ENCODE measurements at places on chromosomes 6 and 20.

DNA sequence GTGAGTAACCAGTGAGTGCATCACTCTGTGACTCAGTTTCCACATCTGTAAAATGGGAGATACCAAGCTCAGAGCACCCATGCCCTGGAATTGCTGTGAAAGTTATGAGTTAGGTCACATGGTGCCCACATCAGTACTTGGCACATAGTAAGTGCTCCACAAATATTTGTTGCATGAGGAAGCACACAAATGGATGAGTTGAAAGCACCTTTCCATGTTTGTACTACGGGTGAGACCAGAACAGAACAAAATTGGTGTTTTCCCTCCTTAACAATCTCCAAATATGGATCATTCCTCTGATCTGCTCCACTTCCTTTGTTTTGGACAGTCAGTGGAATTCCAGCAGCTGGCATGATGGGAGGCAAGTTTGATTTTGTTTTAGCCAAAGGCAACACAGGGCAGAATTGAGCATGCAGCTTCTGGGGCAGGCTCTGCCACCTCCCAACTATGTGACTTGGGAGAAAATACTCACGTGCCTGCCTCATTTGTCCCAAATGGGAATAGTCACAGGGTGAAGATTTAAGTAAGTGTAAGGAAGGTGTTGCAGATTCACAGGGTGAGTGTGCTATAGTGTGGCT is 503.7 kb upstream of the SULF2 start:
- no peak overlapping the region for H3K27ac ChIP-seq
- H3K4me1 ChIP-seq = peaks cover 2% of the 10 kb centered on the region
- no peak overlapping the region for H3K4me3 ChIP-seq
- no peaks in the 10 kb centered on the region for H3K36me3 ChIP-seq

DNA sequence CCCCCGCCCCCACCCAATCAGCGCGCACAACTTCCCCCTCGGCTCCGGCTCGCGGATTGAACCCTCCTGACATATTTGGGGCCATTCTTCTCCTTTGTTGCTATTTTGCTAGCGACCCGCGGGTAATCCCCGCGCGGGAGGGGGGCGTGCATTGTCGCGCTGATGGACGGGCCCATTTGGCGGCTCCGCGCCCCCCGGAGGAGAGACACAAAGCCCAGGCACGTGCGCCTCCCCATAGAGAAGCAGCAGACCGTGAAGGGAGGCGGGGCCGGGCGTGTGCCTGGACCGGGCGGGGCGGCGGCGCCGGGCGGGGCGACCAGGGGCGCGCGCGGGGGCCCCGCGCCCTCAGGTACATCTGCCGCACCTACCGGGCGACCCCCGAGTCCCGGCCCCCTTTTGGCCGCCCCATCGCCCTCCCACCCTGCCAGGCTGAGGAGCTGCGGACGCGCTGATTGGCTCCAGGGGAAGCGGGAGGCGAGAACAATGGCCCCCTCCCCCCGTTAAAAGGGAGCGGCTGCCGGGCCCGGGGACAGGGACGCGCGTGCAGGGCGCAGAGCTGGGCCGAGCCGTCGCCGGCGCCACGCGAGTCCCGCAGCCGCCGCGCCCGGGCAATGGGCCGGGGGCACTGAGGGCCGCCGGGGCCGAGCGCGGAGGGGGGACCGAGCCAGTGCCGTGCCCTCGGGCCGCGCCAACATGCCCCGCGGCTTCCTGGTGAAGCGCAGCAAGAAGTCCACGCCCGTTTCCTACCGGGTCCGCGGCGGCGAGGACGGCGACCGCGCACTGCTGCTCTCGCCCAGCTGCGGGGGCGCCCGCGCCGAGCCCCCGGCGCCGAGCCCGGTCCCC is at the start of gene INSM1:
INSM1 (plus strand) TSS at position 530 of the 843 bp plus-strand sequence; CDS start at position 694, 164 bp downstream.
- peaks cover 21% of the 10 kb centered on the region for H3K4me1 ChIP-seq
- peak; percentile 16 for DNase-seq
- no peaks in the 10 kb centered on the region for H3K36me3 ChIP-seq
- H3K4me3 ChIP-seq = peak within 1 kb of the TSS; percentile 87
- H3K27me3 ChIP-seq = peaks cover 32% of the 10 kb centered on the region
- H3K27ac ChIP-seq = no peak within 1 kb of the TSS

GRCh38 chr6:170147832-170148708 is 142.8 kb downstream of the DLL1 start:
- peaks cover 10% of the 10 kb centered on the region for H3K27me3 ChIP-seq
- peak overlapping the region; percentile 59 for H3K4me3 ChIP-seq
- DNase-seq = no peak
- H3K36me3 ChIP-seq = peaks cover 6% of the 10 kb centered on the region
- peaks cover 15% of the 10 kb centered on the region for H3K4me1 ChIP-seq
- no peak overlapping the region for H3K27ac ChIP-seq

- H3K27ac ChIP-seq = no peak overlapping the region
- H3K4me3 ChIP-seq = no peak overlapping the region
- no peaks in the 10 kb centered on the region for H3K4me1 ChIP-seq
- no peaks in the 10 kb centered on the region for H3K27me3 ChIP-seq
- no peaks in the 10 kb centered on the region for H3K36me3 ChIP-seq
These were observed 453.6 kb downstream of the COL12A1 start for GRCh38 chr6:74752303-74752702.

DNA sequence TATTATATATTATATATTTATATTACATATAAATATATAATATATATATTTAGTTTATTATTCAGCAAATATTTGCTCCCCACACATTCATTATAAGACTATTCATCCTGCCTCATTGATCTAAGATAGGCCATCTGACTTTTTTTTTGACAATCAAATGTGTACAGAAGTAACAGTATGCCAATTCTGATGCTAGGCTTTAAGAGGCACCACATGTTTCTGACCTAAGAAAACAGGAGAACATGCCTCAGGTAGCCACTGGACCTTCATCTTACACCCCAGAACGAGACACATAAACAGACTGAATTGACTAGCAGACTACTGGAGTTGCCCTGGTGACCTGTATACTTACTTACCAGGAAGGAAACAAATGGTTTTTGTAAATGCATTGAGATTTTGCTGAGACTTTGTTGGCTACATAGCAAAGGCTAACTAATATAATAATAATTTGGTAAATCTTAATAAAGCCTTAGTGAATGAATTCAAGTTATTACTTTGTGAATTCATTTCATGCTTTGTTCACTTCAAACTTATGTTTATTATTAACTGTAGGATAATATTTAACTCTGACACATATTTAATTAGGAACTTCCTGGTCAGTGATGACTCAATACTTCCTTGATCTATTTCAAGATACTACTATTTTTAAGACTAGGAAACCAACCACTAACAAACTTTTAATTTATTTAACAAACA is 13.4 kb upstream of the MYO6 start:
- H3K4me1 ChIP-seq = peaks cover 3% of the 10 kb centered on the region
- no peak overlapping the region for H3K4me3 ChIP-seq
- H3K27me3 ChIP-seq = no peaks in the 10 kb centered on the region
- DNase-seq = no peak

GRCh38 chr6:160132776-160133338 is 11.2 kb downstream of the SLC22A1 start:
- no peaks in the 10 kb centered on the region for H3K36me3 ChIP-seq
- H3K4me3 ChIP-seq = no peak overlapping the region
- no peak for DNase-seq
- no peaks in the 10 kb centered on the region for H3K4me1 ChIP-seq
- H3K27ac ChIP-seq = no peak overlapping the region
- H3K27me3 ChIP-seq = no peaks in the 10 kb centered on the region

DNA sequence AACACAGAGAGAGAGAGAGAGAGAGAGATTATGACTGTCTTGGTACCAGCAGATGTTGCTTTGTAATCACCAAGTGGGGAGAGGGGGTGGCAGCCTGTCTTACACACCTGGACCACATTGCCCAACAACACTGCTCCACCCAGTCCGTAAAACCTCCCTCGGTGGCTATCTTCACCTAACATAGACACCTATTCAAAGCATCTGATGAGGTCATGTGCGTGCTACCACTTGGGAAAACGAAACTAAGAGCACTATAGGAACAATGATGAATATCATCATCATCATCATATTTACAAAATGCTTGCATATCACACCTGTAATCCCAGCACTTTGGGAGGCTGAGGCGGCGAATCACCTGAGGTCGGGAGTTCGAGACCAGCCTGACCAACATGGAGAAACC is 24.1 kb upstream of the SALL4 start:
- H3K4me3 ChIP-seq = no peak overlapping the region
- no peak overlapping the region for H3K27ac ChIP-seq
- peaks cover 3% of the 10 kb centered on the region for H3K27me3 ChIP-seq
- H3K4me1 ChIP-seq = no peaks in the 10 kb centered on the region

DNA sequence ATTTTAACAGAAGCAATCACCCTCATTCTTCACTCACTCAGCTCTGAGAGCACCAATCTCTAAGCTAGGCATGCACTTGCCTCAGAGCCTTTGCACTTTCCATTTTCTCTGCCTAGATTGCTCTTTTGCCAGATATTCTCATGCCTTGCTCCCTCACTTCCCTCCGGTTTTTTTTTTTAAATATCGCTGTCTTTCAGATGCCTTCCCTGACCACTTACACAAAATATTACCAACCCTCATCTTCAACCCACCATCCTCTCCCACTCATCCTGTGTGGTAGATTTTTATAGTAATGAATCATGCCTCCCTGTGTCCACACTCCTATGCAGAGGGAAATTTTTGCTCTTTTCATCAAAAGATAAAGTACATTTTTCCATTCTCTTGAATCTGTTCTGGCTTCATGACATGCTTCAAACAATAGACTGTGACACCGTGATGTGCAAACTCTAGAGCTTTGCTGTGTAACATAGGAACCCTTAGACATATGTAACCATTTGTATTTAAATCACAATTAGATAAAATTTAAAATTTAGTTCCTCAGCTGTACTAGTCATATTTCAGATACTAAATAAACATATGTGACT is 437.1 kb downstream of the UTRN start:
- H3K4me3 ChIP-seq = no peak overlapping the region
- peaks cover 23% of the 10 kb centered on the region for H3K4me1 ChIP-seq
- no peaks in the 10 kb centered on the region for H3K27me3 ChIP-seq
- H3K36me3 ChIP-seq = peaks cover 24% of the 10 kb centered on the region
- no peak overlapping the region for H3K27ac ChIP-seq

GRCh38 chr6:41367061-41367460 is 31.7 kb downstream of the NCR2 start:
- H3K4me3 ChIP-seq = no peak overlapping the region
- H3K27ac ChIP-seq = no peak overlapping the region
- peaks cover 19% of the 10 kb centered on the region for H3K27me3 ChIP-seq
- H3K36me3 ChIP-seq = no peaks in the 10 kb centered on the region

GRCh38 chr6:89963391-89963790 is 69.1 kb downstream of the GJA10 start:
- DNase-seq = no peak
- H3K36me3 ChIP-seq = peaks cover 23% of the 10 kb centered on the region
- no peak overlapping the region for H3K4me3 ChIP-seq
- peak overlapping the region; percentile 87 for H3K27ac ChIP-seq
- no peaks in the 10 kb centered on the region for H3K27me3 ChIP-seq
- peaks cover 29% of the 10 kb centered on the region for H3K4me1 ChIP-seq

DNA sequence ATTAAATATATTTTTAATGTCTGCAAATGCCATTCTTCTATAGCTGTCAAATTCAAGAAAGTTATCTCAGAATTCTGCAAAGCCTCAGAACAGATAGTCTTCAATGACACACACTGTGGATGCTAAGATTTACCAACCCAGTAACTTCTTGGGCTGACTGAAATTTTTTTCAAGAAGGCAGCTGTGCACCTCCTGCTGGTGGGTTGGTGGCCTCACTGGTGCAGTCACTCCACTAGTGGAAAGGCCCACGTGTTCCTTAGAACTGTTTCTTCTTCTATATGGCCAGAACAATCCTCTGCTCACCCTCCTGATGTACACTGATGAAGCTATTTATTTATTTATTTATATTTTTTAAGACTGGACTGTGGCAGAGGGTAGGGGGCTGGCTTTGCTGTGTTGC is 28.1 kb upstream of the MTCL3 start:
- no peaks in the 10 kb centered on the region for H3K4me1 ChIP-seq
- no peak for DNase-seq
- H3K27me3 ChIP-seq = peaks cover 5% of the 10 kb centered on the region
- H3K36me3 ChIP-seq = no peaks in the 10 kb centered on the region
